ENCODE measurements at places on chromosomes 16 and 17.

DNA sequence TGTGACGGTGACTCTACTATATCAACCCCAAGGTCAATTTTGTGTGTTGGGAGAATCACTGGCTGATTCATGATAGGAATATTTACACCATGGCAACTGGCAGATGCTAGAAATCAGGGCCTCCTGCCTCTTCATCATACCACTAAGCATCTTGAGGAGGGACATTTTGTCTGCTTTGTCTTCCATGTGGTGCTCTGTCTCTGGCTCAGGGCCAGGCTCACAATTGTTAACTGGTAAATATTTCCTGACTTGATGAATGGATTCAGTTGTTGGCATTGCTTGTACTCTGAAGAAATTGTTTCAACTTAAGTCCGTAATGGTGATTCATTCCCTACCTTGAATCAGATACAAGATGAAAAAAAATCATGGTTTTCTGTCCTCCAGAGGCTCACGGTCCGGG is 292.7 kb downstream of the HAPSTR1 start:
- DNase-seq, result no peak

DNA sequence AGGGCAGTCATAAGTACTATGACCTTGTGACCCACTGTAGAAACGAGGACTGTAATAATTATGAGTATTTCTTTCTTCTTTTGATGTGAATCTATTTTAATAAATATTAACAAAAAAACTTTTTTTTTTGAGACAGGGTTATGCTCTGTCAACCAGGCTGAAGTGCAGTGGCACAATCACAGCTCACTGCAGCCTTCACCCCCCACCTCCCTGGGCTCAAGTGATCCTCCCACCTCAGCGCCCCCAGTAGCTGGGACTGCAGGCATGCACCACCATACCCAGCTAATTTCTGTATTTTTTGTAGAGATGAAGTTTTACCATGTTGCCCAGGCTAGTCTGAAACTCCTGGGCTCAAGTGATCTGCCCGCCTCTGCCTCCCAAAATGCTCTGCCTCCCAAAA is 32.6 kb downstream of the SCPEP1 start:
- no peak for DNase-seq

GRCh38 chr16:19864566-19864965 is 20.1 kb downstream of the GPRC5B start:
- no peak for DNase-seq

GRCh38 chr17:10112962-10113361 is 85.4 kb downstream of the GAS7 start:
- DNase-seq, result no peak

GRCh38 chr17:44601973-44602372 is 44.7 kb downstream of the FZD2 start:
- no peak for DNase-seq

GRCh38 chr17:1568950-1569810 is 6.6 kb upstream of the PITPNA start:
- DNase-seq, result no peak

GRCh38 chr17:48575673-48576478 is 2.3 kb downstream of the HOXB4 start:
- no peak for DNase-seq

- peak; percentile 51 for DNase-seq
Observed at GRCh38 chr16:3058139-3059030, 7.1 kb upstream of the IL32 start.

DNA sequence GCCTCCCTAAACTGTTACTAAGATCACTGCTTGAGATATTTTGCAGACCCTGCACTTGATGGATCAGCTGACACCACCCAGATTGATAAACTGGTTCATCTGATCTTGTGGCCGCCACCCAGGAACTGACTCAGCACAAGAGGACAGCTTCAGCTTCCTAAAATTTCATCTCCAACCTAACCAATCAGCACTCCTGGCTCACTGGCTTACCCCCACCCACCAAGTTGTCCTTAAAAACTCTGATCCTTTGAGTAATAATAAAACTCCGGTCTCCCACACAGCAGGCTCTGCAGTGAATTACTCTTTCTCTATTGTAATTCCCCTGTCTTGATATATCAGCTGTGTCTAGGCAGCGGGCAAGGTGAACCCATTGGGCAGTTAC is 174.8 kb downstream of the UTP18 start:
- DNase-seq, result no peak

GRCh38 chr17:16945663-16946218 is 26.2 kb downstream of the TNFRSF13B start:
- DNase-seq, result no peak

DNA sequence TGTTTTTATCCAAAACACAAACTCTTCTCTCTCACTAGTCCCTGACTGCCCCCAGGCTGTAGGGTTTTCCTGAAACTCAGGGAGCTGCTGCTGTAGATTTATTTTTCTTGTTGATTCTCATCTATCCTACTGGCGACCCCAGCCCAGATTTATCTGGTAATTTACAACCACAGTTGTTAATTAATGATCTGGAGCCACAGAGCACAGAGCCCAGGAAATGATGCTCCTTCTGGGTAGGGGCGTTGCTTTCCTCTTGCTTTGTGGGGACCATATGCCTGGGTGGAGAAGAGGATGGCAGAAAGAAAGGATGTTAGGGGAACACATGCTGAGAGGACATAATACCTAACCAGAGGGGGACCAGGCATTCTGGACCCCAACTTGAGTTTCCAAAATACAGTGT is 7.4 kb upstream of the ETV4 start:
- DNase-seq, result no peak

DNA sequence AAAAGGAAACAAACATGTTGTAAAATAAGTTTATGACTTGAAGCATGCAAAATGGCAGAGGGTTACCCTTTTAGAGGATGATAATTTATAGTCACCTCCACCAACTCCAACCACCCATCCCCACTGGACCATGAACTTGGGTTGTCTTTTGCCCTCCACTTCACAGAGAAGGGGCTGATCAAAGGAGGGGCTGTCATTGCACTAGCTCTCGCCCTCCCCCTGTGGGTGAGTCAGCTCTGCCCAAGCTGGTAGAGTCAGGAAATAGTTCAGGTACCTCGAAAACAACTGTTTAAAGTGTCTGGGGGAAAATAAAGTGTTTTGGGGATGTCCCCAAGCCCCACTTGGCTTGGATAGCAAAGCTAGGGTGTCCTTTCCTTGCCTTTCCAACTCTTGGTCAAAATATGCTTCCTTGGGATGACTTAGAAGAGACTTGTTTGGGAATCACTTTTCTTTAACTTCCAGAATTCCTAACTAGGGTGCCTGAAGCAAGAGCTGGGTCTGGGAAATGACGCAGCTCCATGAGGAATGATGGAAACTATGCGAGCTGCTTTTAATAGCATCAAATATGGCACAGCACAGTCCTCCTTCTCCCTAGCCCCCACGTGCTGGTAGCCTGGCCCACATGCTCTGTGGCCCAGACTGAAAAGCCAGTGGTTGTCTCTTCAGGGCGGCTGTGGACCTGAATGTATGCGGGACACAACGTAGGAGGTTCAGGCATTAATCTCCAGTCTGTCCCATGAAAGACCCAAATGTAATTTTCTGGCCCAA is 40.7 kb downstream of the TBX4 start:
- no peak for DNase-seq

DNA sequence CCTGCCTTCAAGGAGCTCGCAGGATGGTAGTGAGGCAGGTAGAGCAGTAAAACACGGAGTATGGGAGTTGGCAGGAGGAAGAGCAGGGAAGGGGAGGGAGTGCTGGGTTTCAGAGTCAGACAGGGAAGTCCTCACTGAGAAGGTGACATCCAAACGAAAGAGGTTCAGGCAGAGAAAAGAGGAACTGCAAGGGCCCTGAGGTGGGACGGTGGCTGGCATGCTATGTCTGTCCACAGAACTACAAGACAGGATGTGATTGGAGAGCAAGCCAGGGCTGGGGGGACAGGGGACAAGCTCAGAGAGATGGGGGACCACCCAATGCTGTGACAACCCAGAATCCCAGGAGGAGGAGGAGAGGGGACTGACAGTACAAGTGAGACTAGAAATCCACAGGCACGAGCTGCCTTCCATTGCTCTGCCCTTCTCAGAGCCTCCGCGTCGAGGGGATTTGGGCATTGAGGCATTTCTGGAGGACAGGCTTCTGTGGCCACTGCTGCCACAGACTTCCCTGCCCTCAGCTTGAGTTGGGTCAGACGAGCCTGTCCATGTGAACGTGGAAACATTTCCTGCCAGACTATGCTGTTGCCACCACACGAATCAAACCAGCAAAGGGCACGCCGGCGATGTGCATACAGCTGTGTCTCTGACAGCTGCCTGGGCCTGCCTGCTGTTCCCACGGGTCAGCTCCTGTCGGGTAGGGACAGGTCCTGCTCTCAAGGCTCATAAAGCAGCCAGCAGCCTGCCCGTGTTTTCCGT is 100.1 kb downstream of the RAB11FIP4 start:
- DNase-seq, result no peak

DNA sequence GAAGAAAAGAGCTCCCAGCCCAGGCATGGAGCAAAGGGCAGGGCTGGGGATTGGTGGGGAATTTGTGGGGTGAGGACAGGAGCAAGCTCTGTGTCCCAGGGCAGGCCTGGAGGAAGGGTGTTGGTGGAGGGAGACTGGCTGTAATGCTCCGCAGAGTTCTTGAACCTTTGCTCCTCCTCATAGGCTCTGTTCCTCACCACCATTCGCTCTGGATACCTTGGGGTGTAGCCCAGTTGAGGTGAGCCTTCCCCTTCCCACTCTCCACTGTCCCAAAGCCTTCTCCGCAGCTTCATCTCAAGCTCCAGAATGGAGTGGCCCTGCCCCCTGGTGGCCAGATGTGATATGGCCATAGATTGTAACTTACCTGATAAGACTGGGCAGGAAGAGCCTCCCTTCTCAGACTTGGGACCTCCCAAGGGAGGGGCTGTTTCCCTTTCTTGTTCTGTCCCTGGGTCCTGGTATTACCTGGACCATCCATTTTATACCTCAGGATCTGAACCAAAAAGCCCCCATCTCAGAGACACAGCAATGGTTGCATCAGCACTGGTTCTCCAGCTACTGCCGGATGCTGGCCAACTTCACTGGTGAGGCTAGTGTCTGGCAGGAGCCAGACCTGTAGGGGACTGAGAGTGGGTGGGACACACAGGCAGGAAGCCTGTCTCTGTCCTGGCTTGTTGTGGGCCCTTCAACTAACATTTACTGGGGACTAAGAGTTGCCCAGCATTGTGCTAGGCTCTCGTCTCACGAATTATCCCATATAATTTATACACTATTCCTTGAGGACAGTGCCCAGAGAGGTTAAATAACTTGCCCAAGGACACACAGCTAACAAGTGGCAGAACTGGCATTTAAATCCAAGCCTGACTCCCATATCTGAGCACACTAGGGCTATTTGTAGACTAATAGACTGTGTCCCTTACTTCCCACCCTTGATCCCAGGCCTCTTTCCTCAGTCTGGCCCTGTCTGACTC is 19.1 kb upstream of the STAC2 start:
- peak; percentile 85 for DNase-seq

DNA sequence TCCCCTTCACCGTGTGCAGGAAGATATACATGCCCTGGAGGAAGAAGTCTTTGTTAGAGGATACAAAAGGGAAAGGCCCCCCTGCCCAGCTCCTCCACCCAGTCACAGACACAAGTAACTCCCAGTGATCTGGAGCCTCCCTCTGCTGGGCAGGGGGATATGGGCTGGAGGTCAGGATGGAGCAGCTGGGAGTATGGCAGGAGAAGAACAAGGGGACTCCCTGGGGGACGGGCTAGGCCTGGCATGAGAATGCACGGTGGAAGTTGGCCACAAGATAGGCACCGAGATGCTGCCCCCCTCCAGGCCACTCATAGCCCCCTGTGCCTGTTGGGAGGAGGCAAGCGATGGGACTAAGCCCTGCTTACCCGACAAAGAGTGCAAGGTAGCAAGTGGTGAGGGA is 4.2 kb downstream of the ORMDL3 start:
- no peak for DNase-seq

DNA sequence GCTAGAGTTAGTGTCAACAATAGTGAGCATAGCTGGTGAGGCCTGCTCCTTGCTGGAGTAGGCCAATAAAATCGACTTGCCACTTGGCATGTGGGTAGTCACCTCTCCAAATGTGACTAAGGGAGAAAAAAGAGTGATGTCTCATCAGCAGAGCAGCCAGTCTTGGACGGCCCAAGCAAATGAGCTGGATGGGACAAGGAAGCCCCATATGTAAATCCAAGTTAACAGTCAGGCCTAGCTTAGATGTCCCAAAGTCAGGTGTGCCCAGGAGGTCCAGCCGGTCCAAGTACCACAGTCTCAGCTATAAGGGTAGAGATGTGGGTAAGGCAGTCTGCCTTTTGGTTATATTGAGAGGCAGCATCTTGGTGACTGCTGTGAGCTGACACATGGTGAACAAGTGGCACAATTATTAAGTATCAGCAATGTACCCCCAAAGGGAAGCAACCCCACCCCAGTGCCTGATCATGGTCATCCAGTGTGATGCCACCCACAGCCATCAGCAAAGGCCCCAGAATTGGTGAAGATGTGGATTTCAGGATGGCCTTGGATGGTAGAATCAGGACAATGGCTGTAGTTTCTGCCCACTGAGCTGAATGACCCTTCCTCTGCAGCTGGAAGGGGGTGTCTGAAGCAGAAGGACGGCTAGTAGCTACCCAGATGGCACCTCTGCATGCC is 83.4 kb downstream of the TNFRSF13B start:
- no peak for DNase-seq

DNA sequence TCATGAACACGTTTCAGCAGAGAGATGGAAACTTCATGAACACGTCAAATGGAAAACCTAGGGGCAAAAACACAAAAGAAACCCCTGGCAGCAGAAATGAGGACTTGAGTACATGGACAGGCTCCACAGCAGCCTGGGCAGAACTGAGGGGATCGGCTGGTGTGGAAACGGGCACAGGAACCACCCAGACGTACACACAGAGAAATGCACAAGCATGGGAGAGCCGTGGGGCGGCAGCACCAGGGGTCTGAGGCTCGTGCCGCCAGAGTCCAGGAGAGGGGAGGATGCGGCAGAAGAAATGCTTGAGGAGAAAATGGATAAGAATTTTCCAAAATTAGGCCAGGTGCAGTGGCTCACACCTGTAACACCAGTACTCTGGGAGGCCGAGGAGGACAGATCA is 30.0 kb downstream of the MAP1LC3B start:
- DNase-seq, result no peak

DNA sequence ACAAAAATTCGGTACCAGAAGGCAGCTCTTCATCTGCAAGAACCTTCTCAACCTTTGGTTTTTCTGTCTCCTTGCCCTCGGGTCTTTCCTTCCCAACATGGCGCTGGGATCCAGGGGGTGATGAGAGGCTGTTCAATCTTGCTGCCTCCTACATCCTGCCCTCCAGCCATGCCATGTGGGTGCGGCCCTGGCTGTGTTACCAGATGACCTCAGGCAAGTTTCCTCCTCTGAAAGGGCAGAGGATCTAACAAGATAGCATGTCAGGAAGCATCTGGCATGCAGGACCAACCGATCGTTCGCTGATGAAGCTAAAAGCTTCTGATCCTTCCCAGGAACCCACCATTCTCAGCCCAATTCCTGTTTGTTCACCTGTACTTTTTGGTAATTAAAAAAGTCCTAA is 36.8 kb upstream of the BCAR1 start:
- DNase-seq, result no peak

GRCh38 chr16:86524029-86524428 is 13.7 kb downstream of the FOXF1 start:
- no peak for DNase-seq

- DNase-seq, result no peak
Observed at GRCh38 chr16:50988441-50988840, 162.6 kb downstream of the SALL1 start.

- DNase-seq, result peak; percentile 43
Observed at GRCh38 chr17:45225051-45225700, 3.5 kb downstream of the FMNL1 start.
